ENCODE measurements at places on chromosomes 7 and 10.

DNA sequence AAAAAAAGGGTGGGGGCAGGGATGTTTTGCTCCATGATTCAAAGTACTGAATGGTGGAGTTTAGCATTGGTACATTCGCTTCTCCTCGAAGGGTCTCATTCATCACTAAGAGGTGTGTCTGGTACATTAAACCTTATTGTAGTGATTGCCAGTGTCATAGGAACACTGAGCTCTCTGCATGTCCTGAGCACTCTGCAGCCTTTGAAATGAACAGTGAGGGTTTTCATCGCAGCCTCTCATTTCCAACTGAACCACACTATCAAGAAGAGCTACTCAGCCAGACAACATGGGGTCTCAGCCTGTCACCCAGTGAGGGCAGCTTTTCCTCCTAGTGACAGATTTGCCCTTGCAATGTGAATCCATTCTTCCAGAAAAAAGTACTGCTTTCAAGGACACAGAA lies 7.6 kb upstream of the DEPP1 start:
- DNase-seq: no peak

GRCh38 chr7:103532955-103533354 lies 86.9 kb upstream of the SLC26A5 start:
- DNase-seq: no peak

DNA sequence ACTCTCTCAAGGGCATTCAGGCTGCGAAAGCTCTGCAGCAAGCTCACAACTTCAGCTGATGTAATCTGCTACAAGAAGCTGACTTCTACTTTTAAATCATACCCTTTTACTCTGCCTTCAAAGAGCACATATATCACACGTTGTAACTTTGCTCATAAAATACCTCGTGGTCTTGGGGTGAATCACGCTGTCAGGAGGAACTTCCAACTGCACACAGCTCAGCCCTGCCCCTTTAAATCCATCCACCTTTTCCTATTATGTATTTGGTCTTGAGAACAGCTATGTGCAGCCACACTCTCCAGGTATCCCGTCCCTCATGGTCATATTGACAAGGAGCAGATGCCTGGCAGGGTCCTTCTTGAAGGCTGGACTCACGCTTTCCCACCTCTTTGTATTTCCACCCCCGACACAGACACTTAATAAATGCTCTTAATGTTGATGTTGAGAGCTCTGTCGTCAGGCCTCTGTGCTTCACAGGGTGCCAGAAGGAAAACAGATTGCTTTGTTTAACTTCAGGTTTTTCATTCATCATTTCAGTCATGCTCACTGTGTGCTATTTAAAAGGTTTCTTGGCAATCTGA lies 47.6 kb downstream of the ICA1 start:
- no peak for DNase-seq

GRCh38 chr10:58177362-58177947 lies 90.2 kb downstream of the IPMK start:
- peak; percentile 39 for DNase-seq

DNA sequence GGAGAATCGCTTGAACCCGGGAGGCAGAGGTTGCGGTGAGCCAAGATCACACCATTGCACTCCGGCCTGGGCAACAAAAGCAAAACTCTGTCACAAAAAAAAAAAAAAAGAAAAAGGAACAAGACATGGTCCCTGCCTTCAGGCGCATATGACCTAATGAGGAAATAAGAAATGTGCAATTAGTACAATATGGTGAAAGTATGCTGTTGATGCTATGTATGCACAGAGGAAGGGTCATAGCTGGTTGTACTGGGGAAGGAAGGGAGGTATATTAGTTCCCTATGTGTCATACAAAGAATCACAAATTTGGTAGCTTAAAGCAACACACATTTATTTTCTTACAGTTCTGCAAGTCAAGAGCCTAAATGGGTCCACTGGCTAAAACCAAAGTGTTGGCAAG lies 97.8 kb upstream of the MPP7 start:
- no peak for DNase-seq

GRCh38 chr10:123606006-123606405 lies 60.1 kb upstream of the GPR26 start:
- no peak for DNase-seq

- peak; percentile 23 for DNase-seq
Observed at GRCh38 chr10:74683621-74684364, 142.6 kb upstream of the KAT6B start.

Measured in NCI-H1105 treated with DMSO at 0.1 percent for 48 hours (cell line).